ENCODE measurements at places on chromosomes 2 and 18.

DNA sequence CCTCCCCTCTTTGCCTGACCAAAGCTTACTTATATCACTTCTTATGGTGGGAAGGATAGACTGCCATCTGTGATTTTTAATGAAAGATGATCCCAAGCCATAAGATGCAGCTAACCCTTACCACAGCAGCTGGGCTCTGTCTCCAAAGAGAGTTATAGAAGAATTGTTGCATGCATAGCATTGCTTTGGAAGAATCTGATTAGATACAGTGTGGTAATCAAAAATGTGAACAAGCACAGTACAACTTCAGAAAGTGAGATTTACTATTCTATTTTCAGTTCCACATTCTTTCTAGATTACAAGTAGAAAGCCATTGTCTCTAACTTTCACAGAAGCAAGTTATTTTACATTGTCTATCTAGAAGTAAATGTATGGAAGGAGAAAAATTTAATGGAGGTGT, 129.0 kb upstream of the ACVR2A start:
- no peak for DNase-seq

- DNase-seq = no peak
These were observed 80.3 kb downstream of the XRCC5 start for GRCh38 chr2:216189410-216189809.

DNA sequence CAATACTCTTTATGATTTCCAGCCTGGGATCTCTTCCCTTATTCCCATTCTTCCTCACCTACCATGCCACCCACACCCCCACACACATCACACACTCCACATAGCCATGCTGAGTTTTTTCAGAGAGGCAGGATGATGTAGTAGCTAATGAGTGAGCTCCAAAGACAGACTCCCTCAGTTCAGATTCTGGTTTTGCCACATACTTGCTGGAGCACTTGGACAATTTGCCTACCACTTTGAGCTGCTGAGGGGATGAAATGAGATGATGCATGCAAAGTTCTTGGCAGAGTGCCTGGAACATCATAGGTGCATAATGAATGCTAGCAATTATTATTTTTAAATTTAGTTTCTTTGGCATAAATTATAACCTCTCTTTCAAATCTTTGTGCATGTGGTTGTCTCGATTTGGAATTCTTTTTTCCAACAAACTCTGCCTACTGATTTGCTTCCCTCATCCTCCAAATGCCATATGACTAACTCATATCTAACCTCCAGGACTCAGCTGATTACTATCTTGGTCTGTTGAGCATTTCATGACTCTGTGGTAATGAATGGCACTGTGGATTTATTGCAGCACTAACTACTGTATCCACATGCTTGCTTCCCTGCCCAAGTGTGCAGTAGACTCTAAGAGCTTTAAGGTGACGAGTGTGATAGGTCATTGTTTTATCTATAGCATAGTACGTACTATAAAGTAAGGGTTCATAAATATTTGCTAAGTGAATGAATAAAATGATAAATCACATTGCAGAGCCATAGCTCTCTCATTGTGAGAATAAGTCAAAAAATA, 99.1 kb downstream of the TACR1 start:
- no peak for DNase-seq

- DNase-seq = no peak
These were observed 142.3 kb downstream of the PIGN start for GRCh38 chr18:62044490-62045000.

DNA sequence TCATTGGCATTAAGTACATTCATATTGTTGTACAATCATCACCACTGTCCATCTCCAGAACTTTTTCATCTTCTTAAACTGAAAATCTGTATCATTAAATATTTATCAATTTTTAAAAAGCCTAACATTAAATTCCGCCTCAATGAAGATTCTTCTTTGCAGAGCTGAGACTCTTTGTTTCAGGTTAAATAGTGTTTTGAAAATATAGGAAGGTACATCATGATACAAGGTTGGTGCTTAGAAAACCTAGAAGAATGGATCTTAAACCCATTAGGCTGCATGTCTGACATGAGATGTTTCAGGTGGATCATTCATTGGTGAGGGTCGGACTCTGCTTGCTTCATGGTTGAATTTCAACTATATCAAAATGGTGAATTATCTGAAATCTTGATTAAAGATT, 30.5 kb downstream of the DDX1 start:
- no peak for DNase-seq

DNA sequence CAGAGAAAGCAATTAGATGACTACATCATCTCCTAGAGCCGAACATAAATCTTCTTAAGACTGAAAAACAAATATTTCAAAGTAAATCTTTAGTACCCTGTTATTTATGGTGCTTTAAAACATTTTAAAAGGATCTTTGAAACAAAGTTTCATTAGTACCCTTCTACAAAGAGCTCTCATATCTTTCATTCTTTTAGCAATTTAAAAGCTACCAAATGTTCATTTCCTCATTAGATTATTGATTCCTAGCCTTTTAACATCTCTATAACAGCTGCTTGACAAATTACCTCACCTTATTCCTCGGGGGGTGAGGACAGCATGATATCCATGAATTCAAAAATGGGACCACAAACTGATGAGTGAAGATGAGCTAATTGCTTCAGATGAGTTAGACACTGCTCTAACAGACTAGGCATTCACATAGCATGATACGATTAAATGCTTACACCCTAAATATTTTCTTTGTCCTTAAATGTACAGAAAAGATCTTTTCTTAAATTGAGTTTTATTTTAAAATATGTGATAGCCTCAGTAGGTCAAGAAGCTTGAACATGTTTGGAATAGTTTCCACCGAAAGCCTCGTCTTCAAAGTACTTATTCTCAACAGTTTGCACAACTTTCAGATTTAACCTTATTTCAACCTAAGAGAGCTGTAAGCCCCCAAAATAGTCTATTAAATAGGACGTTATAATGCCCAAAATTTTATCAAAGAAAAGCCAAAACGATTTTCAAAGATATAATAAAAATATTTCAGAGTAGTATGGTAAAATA, 2.1 kb downstream of the ATAD2B start:
- DNase-seq = no peak

All from omental fat pad (tissue), 4 donors.